ENCODE measurements at places on chromosomes 16 and 17.

DNA sequence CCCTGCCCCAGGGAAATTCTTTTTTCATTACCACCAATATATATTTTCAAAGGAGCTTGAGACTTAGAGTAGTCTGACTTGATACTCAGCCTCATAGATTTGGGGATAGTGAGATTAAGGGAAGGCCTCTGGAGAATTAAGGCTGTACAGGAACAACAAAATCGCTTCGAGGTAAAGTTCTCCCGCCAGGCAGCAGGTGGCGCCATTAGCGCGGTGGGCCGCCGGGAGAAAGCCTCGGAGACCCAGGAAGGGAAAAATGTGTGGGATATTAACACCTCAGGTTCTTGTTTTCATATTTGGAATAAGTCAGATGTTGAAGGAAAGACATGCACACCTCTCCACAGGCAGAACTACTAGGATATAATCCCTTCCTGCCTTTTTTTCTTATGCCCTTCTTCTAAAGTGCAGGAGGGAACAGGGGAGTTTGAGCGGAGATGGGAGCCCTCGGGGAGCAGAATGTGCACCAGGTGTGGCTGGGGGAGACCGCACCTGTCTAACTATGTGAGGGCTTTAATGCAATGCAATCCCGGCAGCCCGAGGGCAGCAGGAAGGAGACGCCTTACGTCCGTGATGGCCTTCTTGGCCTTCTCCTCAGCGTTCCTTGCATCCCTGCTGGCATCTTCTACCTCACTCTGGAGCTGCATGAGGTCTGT is 25.9 kb downstream of the MYH3 start:
- DNase-seq = no peak

DNA sequence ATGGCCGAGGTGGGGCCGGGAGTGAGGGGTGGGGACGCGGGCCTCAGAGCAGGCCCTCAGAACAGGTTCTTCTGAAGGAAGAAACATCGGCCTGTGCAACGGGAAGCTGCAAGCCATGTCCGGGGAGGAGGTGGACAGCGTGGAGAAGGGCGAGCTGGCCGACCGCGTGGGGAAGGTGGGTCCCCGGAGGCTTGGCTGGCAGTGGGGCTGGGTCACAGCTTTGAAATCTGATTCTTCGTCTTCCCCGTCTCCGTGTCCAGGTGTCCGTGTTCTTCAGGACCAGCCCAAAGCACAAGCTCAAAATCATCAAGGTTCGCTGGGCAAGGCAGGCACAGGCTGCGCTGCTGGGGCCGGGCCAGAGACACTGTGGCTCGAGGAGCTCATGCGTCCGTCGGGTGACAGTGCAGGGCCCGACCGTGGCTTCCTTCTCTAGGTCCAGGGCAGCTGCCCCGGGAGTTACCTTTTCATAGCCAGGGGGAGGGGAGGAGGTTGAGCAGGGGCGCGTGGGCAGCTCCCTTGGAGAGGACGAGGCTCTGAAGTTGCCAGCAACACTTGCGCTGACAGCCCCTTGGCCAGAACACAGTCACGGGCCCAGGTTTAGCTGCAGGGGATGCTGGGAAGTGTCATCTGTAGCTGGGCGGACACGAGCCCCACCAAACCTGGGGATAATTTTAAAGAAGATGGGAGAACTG is 51.3 kb downstream of the MEAK7 start:
- DNase-seq = no peak

DNA sequence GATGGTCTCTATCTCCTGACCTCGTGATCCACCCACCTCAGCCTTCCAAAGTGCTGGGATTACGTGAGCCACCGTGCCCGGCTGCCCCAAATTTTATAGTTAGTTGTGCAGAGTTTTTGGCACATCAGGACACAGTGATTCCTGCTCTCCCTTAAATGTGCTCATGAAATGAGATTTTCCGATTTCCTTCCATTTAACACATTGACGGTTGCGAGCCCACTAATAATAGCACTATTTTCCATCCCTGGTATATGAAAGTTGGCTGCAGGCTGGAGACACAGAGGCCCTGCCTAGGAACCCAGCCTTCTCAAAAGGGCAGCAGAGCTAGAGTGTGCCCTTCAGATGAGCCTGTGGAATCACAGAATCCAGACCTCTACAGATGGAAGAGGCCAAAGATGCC is 17.4 kb upstream of the MYH10 start:
- no peak for DNase-seq

- peak; percentile 29 for DNase-seq
These were observed 40.9 kb downstream of the RFFL start for GRCh38 chr17:35022536-35023063.

DNA sequence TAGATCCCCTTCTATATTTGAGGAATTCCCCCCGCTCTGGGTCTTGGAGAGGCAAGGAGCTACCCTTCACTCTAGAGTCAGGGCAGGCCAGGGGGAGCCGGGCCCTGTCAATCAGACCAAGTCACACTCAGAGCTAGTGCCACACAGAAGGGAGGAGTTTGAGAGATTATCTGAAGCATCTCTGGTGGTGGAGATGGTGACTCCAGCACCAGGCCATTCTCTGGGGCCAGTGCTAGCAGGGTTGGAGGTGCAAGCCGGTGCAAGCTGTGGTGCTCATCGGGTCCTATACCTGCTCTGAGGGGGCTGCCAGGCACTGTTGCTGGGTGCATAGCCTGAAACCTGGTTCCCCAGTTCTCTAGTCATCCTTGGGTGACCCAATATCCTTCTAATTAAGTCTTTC is 201.2 kb downstream of the COPRS start:
- DNase-seq = no peak

DNA sequence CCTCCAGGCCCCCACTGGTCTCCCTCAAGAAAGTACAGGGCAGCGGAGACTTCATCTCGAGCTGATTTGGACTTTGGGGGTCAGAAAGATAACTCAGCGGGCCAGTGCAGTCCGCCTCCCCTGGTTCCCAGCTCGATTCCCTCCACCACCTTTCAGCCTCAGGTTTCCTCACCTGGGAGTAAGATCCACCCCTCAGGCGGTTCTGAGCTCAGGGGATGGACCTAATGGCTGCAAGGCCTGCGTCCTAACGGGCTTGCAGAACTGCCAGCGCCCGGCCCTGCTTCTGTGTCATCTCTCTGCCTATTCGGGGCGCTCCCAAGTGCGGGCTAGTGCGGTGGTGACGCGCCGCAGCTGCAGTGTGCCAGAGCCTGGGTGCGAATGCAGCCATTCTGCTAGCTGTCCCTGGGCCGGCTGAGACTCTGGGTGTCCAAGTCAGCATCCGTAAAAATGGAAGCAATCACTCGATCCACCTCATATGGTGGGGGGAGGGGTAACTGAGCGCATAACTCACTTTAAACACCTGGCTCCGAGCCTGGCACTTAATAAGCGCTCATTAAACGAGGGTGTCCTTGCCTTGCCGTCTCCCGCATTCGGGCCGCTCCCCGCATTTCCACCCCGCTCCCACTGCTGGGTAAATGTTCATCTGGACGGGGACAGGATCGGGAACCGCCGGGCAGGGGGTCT is 129.6 kb upstream of the LHX1 start:
- DNase-seq = peak; percentile 5

GRCh38 chr16:84947996-84948850 is 63.1 kb downstream of the ZDHHC7 start:
- no peak for DNase-seq

GRCh38 chr17:59637611-59638310 is 18.1 kb downstream of the CLTC start:
- no peak for DNase-seq

- DNase-seq = no peak
These were observed 318.4 kb downstream of the SEC14L1 start for GRCh38 chr17:77459018-77459755.

- DNase-seq = no peak
These were observed 8.1 kb upstream of the TBX4 start for GRCh38 chr17:61444075-61444474.

- peak; percentile 94 for DNase-seq
These were observed at the start of gene KIAA0513 for GRCh38 chr16:85027349-85027957. TSS of gene KIAA0513 (plus strand) at chr16:85027795. CDS start at chr16:85067072, 39,277 bp downstream.

DNA sequence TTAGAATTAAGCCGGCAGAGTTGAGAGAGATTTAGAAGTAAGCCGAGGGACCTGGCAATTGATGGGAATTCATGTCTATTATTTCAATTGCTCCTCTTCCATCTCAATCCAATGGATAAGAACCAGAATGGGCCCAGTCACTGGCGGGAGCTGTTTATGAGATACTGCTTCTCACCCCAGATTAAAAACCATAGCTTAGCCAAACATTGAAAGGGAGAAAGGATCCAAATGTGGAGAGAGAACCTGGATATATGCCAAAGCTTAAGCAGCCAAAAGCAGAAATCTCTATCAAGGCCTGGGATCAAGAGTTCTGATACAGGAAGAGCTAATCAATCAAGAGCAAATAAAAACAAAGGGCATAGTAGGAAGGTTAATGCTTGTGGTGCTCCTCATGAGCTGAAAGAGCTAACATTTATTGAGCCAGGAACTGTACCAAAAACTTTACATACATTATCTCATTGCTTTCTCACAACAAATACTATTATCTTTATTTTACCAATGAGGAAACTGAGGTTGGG is 2.8 kb downstream of the SLFN12L start:
- no peak for DNase-seq

DNA sequence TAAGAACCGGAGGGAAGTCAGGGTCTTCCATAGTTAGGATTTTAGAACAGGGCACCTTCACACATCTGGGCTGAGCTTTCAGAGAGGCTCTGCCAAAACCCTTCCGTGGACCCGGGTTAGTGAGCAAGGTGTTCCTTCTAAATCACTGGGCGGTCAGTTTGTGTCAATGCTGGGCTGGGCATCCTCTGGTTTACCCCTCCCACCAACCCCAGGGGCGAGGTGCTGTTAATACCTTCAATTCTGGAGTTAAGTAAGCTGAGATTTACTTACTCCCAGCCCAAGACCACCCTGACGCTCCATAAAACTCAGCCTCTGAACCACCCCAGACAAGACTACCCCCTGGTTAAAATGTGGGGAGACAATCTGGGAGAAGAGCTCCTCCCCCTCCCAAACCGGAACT is 1.0 kb downstream of the TMEM92 start:
- no peak for DNase-seq

DNA sequence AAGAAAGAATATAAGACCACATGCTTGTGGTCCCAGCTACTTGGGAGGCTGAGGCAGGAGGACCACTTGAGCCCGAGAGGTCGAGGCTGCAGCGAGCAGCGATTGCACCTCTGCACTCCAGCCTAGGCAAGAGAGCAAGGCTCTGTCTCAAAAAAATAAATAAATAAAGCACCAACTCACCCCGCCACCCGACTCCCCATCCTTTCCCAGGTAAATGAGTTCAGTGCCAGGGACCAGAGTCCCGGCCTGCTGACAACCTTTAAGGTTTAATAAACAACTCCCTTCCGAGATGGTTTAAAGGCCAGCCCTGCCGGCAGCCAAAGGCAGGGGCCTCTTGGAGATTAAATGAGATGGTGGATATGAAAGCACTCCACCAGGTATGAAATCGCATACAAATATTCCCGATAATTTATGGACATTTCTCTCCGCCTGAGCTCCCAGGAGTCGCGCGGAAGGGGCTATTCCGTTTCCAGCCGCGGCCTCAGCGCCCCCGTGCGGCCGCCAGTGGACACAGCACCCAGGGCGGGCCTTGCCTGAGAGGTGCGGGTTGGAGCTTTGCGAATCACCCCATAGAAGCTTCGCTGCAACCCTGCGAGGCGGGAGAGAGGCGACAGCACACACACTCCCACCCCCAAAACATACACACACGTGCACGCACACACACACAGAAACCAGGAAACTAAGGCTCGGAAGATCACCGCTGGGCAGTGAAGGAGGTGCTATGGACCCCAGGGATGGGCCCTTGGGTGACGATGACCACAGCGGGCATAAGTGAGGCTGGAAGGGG is 4.0 kb upstream of the RPL38 start:
- DNase-seq = peak; percentile 75

DNA sequence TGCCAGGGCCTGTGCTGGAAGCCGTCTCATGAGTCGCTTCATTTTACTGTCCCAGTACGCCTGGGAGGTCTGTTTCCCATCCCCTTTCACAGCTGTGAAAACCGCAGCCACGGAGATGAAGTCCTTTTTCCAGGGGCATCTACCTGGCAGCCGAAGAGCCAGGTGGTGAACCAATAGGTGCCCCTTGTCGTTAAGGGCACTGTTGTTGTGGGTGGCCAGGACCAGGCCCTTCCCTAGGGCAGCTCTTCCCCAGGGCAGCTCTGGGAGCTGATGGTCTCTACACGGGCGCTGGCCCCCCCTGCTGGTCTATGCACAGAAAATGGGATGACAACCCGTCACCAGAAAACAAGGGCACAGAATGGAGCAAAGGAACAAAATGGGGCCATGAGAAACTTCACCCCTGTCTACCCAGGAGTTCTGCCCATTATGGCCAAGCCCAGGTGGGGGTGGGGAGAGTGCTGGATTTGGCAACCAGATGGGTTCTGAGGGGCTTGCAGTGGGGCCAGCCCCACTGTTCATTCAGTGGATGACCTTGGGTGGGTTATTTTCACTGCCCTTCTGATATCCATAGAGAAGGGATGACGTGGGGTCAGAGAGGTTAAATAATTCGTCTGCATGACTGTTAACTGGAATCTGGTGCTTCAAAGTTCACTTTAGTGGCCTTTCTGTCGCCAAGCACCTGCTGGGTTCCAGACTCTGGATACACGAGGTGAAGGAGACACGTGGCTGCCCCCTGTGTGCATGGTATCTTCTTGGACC is 11.5 kb downstream of the RMI2 start:
- DNase-seq = peak; percentile 13

GRCh38 chr17:19332371-19333131 is 30.0 kb downstream of the B9D1 start:
- no peak for DNase-seq

DNA sequence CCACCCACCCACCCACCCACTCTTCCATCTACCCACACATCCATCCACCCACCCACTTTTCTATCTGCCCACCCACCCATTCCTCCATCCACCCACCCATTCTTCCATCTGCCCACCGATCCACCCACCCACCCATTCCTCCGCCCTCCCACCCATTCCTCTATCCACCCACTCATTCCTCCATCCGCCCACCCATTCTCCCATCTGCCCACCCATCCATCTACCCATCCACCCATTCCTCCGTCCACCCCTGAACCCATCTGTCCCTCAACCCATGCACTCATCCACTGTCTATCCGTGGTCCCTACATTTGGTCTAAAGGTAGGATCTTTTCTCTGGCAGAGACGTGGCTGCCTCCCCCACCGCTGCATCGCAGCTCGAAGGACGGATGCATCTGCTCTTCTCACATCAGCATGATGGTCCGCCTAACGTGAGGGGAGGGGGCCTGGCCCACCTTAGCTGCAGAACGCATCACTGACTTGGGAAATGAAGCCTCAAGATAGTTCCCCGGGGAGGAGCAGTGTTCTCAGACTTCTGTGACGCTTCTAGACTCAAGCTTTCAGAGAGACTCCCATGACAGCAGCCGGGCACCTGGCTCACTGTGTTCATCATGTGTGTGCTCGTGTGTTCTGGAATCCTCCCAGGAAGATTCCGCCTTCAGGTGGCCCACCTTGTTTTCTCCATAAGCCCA is 17.2 kb upstream of the GSE1 start:
- no peak for DNase-seq

GRCh38 chr16:65837464-65837863 is 529.0 kb upstream of the CDH5 start:
- DNase-seq = no peak

Data from dorsolateral prefrontal cortex (tissue), 122 donors.